ENCODE measurements at places on chromosomes 16 and 17.

GRCh38 chr17:79838522-79839274 is 542 bp downstream of the CBX4 start:
- DNase-seq, result no peak

- no peak for DNase-seq
These were observed 13.9 kb downstream of the BRD7 start for GRCh38 chr16:50354629-50355456.

DNA sequence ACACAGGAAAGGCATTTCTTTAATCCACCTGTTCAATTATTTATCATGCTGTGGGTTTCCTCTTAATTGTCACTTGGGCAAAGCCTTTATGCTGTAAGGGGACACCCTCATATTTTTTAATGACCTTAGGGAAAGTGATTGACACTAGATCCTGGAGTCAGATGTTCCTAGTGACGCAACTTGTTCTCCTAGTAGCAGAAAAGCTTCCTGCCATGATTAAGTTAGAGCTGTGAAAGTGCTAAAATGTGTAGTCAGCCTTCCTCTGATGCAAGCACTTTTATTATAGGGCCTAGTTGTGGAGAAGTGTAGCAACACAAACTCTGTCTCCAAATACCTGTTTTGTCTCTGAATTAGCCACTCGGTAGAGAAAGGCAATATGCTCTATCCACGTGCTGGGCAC is 12.3 kb downstream of the TMEM100 start:
- no peak for DNase-seq

DNA sequence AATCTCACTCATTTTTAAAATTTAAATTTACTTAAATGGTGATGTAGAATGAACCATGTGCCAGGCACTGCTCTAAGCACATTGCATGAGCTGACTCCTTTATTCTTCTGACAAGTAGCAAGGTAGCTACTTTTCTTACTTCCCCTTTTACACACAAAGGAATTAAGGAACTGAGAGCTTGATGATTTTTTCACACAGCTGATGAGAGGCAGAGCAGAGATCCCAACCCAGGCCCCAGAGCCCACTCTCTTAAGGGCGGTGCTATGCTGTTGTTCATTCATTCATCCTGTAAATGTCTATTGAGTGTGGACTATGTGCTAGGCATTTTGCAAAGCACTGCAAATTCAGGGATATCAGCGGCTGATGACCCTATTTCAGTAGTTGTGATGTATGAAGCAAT is 17.9 kb downstream of the SEC14L5 start:
- no peak for DNase-seq

GRCh38 chr17:76545918-76546555 is 6.2 kb downstream of the PRCD start:
- no peak for DNase-seq

DNA sequence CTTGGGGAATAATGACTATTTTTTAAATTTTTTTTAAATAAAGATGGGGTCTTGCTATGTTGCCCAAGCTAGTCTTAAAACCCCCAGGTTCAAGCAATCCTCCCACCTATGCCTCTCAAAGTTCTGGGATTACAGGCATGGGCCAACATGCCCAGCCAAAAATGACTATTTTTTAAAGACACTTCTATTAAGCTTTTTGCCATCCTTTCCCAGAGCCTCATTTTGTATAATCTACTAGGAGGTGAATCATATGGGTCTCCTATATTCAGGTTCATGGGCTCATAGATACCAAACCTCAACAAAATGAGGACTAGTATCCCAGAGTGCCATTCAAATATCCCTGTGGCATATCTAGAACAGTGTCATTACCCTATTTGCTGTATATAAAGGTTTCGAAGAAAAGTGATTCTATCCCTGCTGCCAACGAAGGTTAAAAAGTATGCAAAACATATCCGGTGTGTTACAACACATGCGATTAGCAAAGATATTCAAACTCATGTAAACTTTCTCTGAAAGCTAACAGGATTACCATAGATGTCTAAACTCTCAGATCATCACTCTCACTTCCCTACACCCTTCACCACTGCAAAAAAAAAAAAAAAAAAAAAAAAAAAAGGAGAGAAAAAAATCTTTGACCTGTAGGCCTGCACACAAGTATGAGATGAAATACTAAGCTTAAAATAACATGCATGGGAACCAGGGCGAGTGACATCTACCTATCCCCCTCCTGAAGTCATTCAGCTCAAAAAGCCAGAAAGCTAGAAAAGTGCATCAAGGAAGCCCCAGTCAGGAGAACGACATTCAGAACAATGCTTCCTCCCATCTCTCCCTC is 23.5 kb downstream of the XPO6 start:
- DNase-seq, result no peak

DNA sequence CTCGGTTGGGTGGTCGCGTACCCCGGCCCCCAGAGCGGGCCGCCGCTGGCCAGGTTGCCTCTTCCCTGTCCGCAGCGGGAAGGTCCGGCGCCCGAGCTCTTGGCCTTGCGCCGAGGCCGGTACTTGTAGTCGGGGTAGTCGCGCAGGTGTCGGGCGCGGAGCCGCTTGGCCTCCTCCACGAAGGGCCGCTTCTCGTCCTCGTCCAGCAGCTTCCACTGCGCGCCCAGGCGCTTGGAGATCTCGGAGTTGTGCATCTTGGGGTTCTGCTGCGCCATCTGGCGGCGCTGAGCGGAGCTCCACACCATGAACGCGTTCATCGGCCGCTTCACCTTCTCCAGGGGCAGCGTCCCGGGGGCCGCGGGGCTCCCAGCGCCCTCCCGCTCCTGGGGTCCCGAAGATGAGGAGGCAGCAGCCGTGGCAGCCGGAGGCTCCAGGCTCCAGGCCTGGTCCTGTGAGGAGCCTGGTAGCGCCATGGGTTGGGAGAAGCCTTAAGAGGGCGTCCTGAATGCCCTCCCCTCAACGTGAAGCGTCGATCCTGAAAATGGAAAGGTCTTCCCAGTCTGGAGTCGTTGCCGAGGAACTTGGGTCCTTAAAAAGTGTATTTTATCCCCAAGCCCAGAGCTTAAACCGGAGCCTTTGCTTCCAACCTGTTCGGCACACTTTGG is 558 bp downstream of the SOX15 start:
- no peak for DNase-seq

DNA sequence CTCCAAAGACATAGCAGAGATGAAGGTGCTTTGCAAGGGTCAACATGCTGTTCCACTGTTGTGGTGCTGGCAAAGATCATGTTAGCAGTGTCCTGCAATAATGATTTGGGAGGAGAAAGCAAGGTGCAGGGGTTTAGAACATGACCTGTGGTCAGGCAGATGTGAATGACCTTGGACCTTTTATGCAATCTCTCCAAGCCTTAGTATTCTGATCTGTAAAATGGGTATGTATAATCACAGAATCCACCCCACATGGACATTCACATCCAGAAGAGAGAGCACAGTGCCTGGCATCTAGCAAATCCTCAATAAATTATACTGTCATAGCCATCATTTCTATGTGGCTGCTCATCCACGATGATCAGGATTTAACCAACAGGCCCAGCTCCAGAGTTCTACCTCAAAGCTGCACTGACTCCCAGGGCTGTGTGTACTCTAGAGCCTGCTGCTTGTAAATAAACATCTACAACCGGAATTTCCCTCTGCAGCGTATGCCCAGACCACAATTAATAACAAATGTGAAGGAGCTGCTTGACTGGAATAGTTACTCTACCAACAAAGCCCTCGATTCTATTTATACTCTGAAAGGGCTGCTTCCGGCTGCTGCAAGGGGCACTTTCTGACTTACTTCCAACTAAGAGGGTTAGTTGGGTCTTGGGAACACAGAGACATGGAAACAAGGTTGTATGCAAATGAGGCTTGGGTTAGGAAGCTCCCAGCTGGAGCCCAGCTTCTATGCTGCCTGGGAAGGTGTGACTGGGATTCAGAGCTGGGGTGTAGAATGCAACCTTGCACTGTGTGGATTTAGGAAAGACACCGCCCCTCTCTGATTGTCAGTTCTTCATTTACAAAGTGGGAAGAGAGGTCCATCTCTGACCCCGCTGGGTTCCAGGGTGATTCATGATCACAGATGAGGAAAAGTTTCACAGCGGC is 265.2 kb downstream of the XYLT1 start:
- peak; percentile 57 for DNase-seq

DNA sequence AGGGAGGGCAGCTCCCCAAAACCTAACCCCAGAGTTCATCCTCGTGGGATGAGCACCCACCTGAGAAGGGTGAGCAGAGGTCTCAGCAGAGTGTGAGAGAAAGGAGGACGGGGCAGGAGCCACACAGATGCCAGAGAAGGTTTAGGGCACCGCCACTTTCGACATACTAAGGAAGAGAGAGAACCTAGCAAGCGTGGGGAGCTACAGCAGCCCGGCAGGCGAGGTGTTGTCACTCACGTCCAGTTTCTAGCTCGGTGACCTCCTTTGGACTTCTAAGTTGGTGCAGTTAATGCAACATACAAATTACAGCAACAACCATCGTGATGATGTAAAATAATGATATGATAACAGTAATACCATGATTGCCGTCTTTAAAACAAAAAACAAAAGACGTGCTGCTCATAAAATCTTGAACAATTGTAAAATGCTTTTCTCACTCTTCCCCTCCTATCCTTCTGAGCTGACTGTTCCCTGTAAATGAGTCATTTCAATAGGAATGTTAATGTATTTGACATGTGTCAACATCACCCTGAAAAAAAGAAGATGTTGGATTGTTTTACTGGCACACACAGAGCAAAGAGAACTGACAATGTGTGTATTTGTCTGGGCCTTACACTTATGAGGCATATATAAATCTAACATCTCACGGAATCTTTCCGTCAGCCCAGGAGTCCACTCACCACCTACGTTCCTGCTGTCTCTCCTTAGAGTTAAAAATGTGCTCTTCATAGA is 158.2 kb upstream of the MAF start:
- DNase-seq, result no peak

- DNase-seq, result no peak
These were observed 10.2 kb downstream of the RNF213 start for GRCh38 chr17:80270836-80271235.

- DNase-seq, result no peak
These were observed 121.9 kb upstream of the TNRC6C start for GRCh38 chr17:77836557-77837041.

- no peak for DNase-seq
These were observed 16.1 kb downstream of the AMFR start for GRCh38 chr16:56409195-56409594.

GRCh38 chr17:50621574-50622031 is 13.1 kb upstream of the ABCC3 start:
- no peak for DNase-seq

GRCh38 chr16:47612711-47613110 is 151.6 kb downstream of the PHKB start:
- no peak for DNase-seq

- DNase-seq, result no peak
These were observed 1.4 kb downstream of the CHAD start for GRCh38 chr17:50467114-50467854.

DNA sequence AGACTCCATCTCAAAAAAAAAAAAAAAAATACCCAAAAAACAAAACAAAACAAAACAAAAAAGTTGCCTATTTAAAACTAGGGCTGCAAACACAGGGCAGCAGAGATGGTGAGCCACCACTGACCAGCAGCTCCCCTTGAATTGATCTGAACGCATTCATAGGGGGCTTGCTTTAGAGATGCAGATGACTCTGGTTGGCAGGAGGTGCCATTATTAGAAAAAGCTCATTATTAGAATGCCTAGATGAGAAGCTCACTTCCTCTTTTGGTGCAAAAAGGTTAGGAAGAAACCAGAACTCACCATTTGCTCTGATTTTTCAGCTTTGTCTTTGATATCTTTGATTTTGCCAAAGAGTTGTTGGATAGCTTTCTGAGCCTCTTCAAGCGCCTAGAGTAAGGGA is 53.1 kb downstream of the VPS53 start:
- DNase-seq, result no peak

DNA sequence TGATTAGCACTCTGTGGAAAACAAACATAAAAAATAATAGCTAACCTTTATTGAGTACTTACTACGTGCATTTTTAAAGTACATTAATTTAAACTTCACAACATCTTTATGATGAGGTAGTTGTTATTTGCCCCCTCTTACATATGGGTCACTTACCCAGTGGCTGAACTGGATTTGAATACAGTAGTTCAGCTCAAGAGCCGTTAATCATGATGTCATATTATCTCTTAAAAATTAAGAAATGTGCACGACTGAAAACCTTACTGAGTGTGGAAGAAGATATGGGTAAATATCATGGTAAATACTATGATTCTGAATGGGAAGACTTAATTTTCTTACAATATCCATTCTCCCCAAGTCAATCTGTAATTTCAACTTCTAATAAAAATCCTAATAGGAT is 17.6 kb downstream of the NDEL1 start:
- DNase-seq, result no peak

- no peak for DNase-seq
These were observed 7.2 kb upstream of the EIF4A3 start for GRCh38 chr17:80154166-80154565.

DNA sequence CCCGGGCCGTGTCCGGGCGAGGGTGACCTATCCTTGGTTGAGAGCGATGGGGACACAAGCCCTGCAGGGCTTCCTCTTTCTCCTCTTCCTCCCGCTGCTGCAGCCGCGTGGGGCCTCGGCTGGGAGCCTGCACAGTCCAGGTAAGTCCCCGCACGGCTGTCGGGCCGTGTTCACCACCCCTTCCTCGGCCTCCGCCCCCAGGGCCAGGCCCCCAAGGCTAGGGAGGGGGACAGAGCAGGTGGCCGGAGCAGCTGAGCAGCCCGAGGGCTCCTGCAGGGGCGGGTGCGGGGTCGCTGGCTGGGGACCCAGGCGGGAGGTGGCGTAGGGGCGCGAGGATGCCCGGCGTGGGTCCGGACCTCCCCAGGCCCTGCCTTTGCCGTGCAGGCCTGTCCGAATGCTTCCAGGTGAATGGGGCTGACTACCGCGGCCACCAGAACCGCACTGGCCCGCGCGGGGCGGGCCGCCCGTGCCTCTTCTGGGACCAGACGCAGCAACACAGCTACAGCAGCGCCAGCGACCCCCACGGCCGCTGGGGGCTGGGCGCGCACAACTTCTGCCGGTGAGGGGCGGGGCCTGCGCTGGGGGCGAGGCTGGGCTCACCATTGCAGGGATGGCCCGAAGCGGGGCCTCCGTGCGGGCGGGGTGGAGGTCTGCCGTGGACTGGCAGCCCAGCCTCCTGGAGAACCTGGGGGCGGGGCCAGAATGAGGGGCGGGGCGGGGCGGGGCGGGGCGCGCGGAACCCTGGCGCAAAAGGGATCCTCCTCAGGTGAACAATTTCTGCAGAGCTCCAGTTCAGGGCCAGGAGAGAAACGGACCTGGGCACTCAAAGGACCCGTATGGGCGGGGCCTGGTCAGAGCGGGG is 631 bp downstream of the KREMEN2 start:
- no peak for DNase-seq

GRCh38 chr16:21001262-21001661 is 100.7 kb downstream of the LYRM1 start:
- no peak for DNase-seq

GRCh38 chr17:68006797-68007196 is 10.5 kb upstream of the C17orf58 start:
- no peak for DNase-seq

DNA sequence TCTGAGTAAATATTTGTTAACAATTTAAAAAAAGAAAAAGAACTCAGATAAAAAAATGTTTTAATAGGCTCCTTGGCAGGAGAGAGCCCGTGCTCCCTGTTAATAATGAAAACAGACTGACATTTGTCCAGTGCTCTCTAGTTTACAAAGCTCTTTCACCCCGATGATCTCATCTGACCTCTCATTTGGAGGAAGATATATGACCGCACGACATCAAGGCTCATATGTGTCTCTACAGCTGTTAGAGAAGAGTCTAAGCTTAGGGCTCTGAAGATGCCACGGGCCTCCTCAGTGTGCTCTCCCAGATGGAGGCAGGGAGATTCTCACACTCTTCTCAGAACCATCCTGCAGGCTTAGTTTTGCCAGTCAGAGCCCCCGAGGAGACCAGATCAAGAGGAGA is 280.8 kb upstream of the IRX5 start:
- DNase-seq, result no peak

Measured in AG04449 (cell line).